CD4-positive, alpha-beta T cell treated with Interferon alpha-2 for 1 hour (primary cell): ENCODE measurements at places on chromosomes 2 and 18.
A peak's percentile ranks its signal among the peaks of the same experiment; 100 is the strongest.

DNA sequence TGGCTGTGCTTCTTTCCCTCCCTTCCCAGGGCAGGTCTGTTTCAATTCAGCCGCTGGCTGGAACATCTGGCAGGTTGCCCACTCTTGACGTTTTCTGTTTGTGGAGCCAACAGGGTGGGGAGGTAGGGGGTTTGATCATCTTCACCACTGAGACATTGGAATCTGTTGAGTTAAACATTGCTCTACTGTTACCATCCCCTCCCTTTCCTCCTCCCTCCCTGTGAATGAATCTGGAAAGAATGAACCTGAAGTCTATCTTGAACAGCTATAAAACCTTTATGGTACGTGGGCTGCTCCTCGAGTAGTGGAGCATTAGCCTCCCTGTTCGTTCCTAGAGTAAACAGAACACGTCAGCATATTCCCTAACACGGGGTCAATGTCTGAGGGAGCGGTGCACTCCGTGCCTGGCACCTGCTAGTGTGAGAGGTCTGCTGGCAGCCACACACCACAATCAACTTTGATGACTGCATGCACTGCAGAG is 249.9 kb upstream of the RBBP8 start:
- DNase-seq, result no peak

DNA sequence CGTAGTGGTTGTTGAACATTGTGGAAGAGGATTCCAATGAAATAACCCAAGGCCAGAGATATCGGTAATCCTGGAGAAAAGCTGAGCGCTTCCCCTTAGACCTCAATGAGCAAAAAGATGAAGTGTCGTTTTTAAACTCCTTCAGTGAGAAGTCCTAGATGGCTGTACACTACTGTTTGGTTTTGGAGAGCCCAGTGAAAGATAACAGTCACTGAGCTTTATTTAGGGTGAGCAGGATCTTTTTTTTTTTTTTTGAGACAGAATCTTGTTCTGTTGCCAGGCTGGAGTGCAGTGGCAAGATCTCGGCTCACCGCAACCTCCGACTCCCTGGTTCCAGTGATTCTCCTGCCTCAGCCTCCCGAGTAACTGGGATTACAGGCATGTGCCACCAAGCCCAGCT is 24.2 kb downstream of the LRRC30 start:
- DNase-seq, result no peak

DNA sequence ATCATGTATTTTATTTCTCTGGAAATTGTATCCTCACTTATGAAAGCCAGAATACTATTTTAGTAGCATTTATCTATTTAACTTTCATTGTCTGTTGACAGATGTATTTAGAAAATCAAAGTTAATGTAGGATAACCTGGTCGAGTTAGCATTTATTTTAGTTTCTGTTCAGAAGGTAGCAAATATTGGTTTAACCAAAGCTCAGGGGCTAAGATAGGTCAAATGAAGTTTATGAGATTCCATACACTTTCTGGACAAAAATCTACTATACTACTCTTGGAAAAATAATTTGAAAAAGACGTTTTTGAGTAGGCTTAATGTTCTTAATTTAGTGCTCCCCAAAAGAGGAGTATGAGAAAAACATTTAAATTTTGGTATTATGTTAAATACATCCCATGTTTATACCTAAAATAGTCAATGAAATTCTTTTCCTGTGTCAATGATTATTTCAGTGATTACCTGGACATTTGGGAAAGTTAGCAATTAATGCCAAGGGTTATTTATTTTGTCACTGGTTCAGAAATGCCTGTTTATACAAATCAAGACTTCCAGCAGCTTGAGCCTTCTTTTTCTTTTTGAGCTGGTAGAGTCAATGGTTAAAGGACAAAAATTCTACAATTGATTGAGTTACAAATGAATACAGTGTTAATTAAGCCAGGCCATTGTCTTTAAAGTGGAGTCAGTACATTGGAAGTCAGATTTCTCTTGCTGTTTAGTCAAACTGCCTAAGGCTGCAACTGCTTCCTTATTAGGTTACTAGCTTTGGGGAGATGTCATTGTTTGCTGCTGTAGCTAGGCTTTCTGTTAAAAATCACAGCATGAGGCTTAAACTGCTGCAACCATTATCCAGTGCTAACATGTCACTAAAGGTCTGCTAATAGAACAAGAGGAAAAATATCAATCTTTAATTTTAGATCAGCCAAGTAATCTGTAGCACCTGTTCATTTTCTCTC is 182.3 kb downstream of the CAMKMT start:
- no peak for DNase-seq

DNA sequence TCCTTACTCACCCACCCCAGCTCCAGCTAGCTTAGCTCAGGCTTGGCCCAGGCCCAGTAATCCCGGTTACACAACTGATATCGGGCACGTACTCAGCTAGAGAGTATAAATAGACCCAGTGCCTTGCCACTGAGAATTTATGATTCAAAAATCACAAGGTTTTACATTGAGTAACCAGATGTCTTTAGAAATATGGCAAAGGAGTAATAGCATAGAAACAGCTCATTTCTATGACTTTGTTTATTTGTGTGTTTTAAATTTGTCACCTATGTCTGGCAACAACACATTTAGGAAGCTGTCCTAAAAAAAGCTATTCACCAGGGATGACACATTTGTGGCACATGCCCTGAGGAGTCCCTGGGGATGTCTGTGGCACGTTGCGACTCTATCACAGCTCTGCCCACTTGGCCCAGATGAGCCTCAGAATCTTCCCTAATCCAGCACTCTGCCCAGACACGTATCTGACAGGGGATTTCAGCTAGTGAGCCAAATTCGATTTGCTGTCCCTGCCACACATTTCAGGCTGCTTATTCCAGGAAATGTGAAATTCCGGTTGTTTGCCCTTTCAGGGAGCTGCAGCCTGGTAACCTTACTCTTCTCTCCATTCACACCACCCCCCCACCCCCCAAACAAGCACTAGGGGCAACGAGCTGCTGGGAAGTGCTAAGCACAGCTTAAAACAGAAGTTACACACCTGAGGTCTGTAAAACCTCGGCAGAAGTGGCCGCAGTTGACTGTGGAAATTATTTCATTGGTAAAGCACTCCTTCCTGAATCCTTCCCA is 85.4 kb upstream of the ZCCHC2 start:
- peak; percentile 32 for DNase-seq

- no peak for DNase-seq
Measured at GRCh38 chr2:205561441-205561840, 120.9 kb upstream of the NRP2 start.

DNA sequence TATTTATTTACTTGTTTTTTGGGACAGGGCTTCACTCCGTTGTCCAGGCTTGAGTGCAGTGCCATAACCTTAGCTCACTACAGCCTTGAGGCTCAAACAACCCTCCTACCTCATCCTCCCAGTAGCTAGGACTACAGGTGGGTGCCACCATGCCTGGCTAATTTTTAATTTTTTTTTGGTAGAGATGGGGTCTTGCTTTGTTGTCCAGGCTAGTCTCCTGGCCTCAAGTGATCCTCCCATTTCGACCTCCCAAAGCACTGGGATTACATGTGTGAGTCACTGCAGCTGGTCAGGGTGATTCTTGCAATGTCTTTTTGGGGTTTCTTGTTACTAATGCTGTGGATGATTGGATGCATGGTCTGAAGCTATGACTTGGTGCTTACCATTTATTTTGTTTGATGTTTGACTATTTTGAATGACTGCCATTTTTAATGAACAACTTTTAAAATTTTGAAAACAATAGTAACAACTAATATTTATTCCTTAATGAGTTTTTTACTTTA is 6.5 kb downstream of the CERS6 start:
- DNase-seq, result no peak

GRCh38 chr18:217532-218336 is 50.1 kb downstream of the THOC1 start:
- DNase-seq, result no peak

GRCh38 chr18:50080316-50080715 is 114.6 kb downstream of the MYO5B start:
- no peak for DNase-seq

DNA sequence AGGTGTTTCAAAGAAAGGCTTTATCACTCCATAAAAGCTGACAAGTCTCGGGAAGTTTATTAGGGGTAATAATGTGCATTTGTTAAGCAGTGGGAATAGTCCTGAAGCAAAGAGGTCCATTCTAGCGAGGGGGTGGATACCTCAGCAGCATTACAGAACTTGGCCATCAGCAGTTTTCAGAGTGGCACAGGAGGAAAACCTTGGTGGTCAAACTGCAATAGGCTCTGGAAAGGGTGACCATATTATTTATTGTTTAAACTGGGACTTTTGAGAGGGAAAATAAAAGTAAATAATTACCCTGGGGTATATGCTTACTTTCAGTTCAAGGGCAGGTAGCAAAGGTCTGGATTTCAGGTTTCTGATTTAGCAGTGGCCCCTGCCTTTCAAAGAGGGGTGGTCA is 115.5 kb upstream of the KLHL14 start:
- no peak for DNase-seq

DNA sequence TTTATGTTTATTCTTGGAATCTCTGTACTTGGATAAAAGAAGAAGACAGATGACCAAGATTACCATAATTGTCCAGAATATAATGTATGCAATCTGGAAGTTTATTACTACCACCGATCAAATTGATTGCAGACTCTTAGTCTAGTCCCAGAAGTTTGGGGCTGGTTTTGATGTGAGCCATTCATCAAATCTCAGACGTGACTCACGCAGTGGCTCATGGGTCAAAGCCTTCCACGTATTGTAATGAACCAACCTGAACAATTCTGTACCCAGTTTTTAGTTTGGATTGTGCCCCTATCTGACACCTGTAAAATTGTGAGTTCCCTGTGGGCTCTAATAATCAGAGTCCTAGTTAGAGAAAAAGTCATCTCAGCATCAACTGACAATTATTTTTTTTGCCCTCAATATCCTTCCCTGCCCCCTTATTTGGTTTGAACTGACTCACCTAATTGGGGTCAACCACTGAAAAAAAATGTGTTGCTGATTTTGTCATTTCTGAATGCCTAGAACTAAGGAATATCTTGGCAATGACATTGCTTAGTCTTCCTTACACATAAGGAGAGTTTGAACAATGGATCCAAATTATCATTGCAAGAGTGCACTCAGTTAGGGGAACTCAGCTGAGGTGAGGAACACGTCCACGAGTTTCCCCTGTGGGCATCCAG is 219.5 kb upstream of the NRP2 start:
- DNase-seq, result no peak
